Posterior cingulate gyrus (tissue), 11 donors: ENCODE measurements at places on chromosomes 11 and 22.

GRCh38 chr11:41534391-41534790 lies 74.9 kb upstream of the LRRC4C start:
- DNase-seq: no peak

GRCh38 chr11:65941720-65942310 lies 3.5 kb upstream of the TSGA10IP start:
- DNase-seq: peak; percentile 58

- DNase-seq: no peak
Measured at GRCh38 chr11:9428706-9429105, 32.1 kb upstream of the ZNF143 start.

- DNase-seq: peak; percentile 8
Measured at GRCh38 chr11:39412117-39412516, 2047.3 kb downstream of the LRRC4C start.

DNA sequence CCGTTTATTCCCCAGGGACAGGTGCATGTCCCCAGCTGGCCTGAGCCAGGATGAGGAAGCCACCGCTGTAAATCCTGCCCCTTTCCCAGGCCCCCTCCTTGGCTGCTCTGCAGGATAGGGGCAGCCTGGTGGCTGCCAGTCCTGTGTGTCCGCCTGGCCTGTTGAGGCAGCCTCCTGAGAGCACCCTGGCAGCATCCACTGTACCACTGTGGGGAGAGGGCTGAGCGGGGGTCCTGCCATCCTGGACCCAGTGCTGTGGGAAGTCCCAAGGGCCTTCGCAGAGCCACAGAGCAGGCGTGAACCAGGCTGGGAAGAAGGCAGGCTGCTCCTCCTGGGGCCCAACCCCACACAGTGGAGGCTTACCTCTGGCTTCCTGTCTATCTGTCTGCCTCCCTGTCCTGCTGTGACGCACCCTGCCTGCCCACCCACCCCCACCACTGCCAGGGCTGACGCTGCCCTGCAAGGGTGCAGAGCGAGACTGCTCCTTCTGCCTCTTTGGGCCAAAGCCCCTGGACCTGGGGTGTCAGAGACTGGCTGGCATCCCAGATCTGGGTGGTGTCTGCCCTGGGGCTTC lies 8.4 kb downstream of the KCTD17 start:
- DNase-seq: no peak

DNA sequence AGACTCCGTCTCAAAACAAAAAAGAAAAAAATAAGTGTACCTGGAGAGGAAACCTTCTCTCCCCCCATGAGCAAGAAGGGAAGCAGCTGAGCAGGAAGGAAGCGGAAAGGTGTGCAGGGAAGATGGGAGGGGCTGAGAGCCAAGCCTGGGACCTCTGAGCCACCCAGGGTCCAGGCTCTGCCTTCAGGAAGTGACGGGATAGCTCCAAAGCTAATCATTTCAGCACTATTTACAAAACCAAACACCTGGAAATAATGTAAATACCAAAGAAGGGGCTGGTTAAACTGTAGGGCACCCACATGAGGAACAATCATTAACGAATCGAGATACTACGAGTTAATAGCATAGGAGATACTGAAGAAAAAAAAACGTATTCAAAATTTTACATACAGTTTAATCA lies 27.9 kb downstream of the ARRB1 start:
- DNase-seq: no peak

DNA sequence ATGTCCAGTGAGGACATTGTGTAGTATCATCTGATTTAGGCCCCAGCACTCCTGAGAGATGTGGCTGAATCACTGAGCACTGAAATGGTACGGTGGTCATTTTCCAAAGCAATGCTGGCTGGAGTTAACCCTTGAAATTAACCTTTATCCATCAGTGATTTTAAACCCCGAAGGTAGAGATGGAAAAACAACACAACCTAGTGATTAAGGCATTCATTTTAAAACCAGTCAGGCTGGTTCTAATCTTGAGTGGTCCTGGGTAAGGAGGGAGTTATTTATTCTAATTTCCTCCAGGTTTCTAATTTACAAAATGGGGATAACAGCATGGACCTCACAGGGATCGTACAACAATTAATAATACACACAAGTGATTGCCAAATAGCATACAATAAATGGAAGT lies 6.6 kb upstream of the CSNK2A3 start:
- no peak for DNase-seq

GRCh38 chr11:130390071-130390758 lies 38.2 kb downstream of the ADAMTS8 start:
- no peak for DNase-seq

GRCh38 chr22:26606611-26607010 lies 11.2 kb downstream of the CRYBB1 start:
- no peak for DNase-seq
